ENCODE measurements at places on chromosomes 12 and 14. TPM values are rescaled to one million over a fixed set of nuclear protein-coding genes. Genes with fewer than 3 reads are reported as not detected.

Gene SLC4A8
- 10.5 TPM for total RNA-seq

Gene DEGS2
- 8.3 TPM for total RNA-seq

Gene TBC1D30
- 17.2 TPM for total RNA-seq

Gene A2ML1
- 1.6 TPM for total RNA-seq

Gene JPH4
- total RNA-seq, result 17.8 TPM

Gene RFX4
- total RNA-seq, result 10.6 TPM

Gene APOLD1
- total RNA-seq, result 16.1 TPM

Gene SLC25A47
- 0.51 TPM for total RNA-seq

Gene KLRD1
- total RNA-seq, result 0.32 TPM

Gene ADCY4
- 28.7 TPM for total RNA-seq

Gene B4GALNT1
- total RNA-seq, result 6.7 TPM

Gene LMBR1L
- 25.2 TPM for total RNA-seq

GRCh38 chr12:17579205-17580026, 510.6 kb downstream of the RERGL start:
- DNase-seq, result no peak

DNA sequence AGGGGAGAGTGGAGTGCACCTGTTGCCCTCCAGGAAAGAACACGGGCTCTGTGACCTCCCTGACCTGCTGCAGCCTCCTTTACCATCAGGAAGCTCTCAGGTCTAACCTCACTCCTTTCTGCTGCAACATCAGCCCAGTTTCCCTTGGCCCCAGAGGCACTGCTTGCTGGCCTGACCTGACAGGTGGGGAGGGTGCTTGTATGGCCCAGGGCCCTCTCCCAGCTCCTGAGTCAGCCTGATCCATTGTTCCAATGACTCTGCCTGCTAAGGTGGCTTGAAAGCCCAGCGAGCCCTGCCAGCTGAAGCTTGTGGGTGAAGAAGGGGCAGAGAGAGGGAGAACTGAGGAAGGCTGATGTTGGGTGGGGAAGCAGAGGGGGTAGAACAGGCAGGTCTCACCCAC, 13.2 kb upstream of the KRT78 start:
- no peak for DNase-seq

DNA sequence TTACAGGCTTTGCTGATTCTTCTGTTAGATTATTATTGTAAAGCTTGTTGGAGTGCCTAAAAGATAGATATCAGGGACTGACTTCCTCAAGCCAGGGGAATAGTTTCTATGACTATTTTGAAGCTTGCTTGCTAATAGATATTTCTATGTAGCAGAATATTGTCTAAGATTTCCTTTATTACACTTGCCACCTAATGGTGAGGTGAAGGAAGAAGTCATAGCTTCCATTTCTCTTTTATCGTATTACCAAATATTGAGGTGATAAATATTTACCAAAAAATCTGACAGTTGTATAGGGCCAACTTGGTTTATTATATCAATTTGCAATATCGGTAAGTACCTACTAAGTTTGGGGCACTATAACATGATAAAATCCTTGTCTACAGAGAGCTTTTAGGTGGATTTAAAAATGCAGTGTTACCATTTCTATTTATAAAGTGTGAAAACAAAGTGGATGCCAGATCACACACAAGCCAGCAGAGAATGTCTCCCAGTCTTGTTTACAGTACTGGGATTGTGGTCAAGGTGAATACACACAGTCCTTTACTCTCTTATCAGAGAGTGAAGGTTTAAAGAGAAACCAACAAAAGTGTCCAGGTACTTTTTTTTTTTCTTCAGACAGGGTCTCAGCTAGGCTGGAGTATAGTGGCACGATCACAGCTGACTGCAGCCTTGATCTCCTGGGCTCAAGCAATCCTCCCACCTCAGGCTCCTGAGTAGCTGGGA, 137.9 kb downstream of the IGF1 start:
- peak; percentile 26 for DNase-seq

GRCh38 chr12:835754-836518, 83.6 kb downstream of the WNK1 start:
- DNase-seq, result no peak

- no peak for DNase-seq
These were observed 38.8 kb upstream of the NT5DC3 start for GRCh38 chr12:103879878-103880277.

DNA sequence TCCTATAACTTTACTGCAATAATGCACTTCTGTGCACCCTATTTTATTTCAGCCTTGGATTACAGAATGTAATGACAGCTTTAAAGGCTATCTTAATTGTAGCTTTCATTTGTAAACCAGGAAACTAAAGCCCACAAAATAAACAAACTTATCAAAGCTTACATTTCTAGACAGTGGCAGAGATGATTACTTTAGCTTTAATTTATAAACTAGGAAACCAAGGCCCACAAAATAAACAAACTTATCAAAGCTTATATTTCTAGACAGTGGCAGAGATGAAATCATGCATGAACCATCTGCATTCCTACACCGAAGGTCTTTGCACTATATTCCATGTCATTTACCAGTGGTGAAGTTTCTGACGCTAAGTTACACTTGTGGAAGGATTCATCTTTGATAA, 74.4 kb downstream of the PRKD1 start:
- no peak for DNase-seq

DNA sequence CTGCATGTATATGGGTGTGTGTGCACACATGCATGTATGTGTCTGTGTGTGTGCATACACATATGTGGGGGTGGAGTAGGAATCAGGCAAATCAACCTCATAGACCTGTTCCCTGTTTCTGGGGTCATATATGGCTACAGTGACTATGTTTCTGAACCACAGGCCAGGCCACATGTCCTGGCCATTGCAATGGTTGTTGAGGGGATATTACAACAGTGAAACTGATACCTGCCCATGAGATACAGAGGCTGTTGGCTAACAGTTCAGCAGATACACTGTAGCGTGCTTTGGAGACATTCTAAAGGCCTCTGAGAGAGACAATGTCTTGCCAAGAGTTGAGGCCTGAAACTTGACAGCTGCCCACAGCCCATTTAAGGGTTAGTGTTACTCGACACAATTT, 47.3 kb upstream of the FOS start:
- DNase-seq, result no peak

GRCh38 chr12:121748571-121749265, 36.2 kb downstream of the TMEM120B start:
- no peak for DNase-seq

- DNase-seq, result no peak
These were observed 280.9 kb downstream of the LRIG3 start for GRCh38 chr12:58639318-58639934.

DNA sequence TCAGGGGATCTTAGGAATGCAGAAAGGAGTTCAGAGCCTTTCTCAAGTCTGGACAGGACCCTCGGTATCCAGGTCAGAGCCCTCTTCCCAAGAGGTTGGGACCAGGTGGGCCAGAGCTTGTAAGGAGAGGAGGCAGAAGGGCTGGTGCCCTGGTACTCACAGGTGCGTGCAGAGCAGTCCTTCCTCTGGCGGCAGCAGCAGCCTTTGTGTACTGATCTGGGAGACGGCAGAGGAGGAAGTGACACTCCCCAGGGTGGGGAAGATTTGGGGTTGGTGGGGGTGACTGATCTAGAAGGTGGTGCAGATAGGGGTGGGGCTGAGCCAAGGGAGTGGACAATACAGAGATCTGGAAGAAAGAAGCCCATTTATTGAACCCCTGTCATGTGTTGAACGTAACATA, at the start of gene ITGB7:
ITGB7 (minus strand) TSS at position 210 of the 400 bp plus-strand sequence. CDS start 6,808 bp downstream, outside the sequence.
- DNase-seq, result no peak

- peak; percentile 58 for DNase-seq
These were observed 278.6 kb downstream of the MED13L start for GRCh38 chr12:115998794-115999478.

GRCh38 chr12:76480796-76481195, 78.8 kb downstream of the OSBPL8 start:
- DNase-seq, result no peak

DNA sequence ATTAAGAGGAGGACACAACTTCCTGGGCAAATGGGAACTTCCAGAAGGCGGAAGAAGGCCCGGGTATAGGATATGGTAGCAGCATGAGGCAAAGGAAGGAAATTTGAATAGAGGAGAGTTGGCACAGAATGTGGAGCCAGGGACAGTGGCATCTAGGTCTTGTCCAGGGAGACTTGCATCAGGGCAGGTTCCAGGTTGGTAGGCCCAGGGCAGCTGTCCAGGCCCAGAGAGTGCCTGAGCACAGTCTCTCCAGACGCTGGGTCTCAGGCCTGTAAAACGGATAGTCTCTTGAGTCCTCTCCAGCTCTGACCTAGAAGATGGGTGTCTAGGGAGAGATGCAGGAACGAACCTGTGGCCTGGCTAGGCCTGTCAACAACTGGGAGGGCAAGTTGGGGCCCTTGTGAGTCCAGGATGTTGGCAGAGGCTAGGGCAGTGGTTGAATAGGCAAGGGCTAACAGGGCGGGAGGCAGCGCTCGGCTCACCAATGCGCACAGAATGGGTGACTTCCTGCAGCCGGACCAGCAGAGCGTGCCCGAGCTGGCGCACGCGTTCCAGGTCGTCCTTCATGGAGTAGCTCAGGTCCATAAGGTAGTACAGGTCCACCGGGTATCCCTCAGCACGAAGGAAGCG, 9.9 kb downstream of the ITGB7 start:
- DNase-seq, result no peak

- no peak for DNase-seq
These were observed 80.2 kb downstream of the STON2 start for GRCh38 chr14:81319946-81320345.

DNA sequence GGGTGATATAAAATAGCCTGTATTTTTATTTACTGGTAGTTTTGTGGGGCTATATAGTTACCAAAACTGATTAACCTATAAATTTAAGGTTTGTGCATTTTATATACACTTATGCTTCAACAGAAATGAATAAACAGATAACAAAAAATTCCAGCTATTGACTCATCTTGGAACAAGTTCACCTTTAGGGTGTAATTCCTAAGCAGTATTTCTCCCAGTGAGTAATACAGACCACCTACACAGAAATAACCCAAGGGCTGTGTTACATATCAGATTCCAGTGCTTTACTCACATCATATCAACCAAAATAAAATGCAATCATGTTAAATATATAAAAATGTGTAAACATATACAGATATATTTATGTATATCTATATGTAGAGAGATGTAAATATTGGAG, 345.6 kb downstream of the ADAMTS20 start:
- DNase-seq, result no peak

- no peak for DNase-seq
These were observed at the start of gene SMCO2 for GRCh38 chr12:27446436-27446835. SMCO2 (plus strand) TSS chr12:27446736; CDS start chr12:27470632, 23,896 bp downstream.

DNA sequence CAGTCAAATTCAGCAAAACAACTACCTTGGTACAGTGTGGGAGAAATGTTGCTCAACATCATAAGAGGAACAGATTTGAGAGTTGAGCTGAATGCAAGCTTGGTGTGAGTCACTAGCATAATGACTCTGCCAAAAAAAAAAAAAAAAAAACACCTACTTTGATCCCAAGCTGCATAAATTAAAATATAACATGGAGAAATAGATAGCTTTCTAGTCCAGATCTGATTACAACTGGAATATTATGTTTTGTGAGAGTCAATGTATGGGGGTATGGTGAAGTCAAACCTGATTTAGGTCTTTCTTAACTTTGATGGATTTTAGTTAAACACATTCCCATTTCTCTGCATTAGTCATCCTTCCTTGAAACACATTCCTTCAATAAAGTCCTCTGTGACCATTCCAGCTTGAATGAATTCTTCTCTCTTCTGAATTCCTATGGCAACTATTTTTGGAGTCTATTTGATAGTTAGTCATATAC, 188.1 kb downstream of the SLC5A8 start:
- no peak for DNase-seq
